ENCODE measurements at places on chromosomes 16 and 17. TPM values are rescaled to one million over a fixed set of nuclear protein-coding genes. Genes with fewer than 3 reads are reported as not detected.

DNA sequence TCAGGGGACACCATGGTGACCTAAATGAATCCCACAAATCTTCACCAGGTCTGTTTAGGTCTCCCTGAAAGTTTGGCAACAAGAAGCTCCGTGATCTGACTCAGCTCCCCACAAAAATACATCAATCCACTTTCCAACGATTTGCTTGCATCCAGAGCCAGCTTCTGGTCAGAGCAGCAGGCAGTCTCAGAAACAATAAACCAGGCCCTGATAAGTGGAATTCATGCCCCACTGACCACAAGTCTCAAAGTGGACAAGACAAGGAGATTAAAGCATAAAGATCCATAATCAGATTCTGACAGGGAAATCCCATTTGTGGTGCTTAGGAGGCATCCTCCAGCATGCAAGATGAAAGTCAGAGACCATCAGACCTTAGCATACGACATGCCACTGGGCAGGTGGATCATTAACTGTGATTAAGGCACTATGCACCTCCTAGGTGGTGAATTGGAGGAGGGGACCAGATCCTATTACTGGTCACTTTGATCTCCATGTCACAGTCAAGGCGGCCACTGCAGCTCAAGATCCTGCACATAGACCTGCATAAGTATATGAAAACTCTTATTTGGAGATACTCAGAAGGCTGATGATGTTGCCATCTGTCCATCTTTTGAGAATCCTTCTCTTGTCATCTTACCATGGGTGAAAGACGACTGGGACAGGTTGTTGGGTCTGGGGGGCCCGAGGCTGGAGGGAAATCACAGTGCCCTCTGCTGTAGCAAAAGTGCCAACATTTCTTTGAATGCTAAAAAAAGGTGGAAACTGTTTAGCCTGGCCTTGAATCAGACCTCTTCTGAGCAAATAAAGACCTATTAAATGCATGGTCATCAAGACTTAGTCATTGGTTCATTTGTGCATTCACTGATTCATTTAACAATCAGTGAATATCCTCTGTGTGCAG is 309.2 kb upstream of the CCL2 start:
- DNase-seq = no peak

DNA sequence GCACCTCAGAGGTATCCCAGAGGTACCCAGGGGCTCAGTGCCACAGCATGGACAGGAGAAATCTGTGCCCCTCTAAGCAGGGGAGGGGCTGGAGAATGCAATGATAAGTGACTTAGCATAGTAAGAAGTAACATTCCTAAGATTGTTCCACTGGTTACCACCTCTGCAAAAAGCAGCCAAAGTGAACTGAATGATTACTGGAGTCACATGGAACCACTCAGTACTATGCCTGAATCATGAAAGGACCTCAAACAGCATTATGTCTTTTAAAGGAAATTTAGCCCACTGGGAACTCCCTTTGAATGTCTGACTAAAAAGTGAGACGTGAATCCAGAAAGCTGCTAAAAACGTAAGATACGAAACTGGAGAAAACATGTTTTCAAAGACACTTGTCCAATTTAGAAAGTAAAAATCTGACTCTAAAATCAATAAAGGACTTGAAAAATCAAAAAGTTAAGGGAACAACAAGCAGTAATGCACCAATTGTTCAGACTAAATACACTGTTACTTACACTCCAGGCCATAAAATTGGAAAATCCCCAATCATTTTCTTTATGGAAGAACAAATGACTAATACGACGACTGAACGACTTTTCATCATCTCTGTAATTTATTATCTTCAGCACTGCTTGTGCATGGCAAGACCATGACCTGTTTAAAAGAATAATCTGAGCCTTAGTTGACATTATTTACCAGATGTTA is 38.6 kb downstream of the LITAFD start:
- no peak for DNase-seq

- DNase-seq = no peak
Observed at GRCh38 chr16:16945207-16945606, 525.6 kb downstream of the XYLT1 start.

- no peak for DNase-seq
Observed at GRCh38 chr17:18163547-18163946, 20.1 kb upstream of the ALKBH5 start.

DNA sequence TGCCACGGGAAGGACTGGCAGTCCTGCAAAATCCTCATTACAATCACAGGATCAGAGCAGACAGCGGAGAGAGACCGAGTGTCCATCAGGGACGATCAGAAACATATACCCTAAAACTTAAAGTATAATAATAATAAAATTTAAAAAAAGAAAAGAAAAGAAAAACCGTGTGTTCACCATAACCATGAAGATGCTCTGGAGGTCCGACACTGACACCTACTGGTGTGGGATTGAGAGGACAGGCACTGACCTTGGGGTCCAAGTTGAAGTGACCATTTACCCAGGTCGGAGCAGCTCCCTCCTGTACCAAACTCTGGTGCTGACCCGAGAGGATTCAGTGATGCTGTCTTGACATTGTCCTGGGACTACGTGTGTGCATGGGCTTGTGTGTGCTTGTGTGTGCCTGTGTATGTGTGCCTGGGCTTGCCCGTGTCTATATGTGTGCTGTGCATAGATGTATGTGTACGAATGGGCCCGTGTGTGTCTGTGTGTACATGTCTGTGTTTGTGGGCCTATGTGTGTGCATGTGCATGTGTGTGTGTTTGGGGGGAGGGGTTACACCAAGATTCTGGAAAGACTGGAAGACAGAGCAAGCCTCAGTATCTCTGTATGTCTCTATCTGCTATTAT is 10.0 kb upstream of the CD300LD start:
- DNase-seq = no peak

DNA sequence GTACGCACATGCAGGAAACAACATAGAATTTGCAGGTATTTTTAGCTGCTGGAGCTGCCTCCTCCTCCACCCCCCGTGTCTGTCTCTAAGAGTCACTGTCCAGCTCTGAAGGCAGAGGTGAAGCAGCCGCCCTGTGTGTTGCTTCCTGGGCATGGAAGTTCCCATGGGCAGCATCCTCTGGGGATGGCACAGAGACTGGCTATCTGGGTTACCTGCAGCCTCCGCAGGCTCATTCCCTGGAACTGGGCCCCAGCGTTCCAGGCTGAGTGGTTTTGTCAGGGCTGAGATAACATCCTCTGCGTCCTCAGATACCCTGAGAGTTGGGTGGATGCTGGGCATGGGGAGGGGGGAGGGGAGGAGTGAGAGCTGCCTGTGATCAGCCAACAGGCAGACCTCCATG is 41.5 kb upstream of the MRTFB start:
- DNase-seq = no peak

DNA sequence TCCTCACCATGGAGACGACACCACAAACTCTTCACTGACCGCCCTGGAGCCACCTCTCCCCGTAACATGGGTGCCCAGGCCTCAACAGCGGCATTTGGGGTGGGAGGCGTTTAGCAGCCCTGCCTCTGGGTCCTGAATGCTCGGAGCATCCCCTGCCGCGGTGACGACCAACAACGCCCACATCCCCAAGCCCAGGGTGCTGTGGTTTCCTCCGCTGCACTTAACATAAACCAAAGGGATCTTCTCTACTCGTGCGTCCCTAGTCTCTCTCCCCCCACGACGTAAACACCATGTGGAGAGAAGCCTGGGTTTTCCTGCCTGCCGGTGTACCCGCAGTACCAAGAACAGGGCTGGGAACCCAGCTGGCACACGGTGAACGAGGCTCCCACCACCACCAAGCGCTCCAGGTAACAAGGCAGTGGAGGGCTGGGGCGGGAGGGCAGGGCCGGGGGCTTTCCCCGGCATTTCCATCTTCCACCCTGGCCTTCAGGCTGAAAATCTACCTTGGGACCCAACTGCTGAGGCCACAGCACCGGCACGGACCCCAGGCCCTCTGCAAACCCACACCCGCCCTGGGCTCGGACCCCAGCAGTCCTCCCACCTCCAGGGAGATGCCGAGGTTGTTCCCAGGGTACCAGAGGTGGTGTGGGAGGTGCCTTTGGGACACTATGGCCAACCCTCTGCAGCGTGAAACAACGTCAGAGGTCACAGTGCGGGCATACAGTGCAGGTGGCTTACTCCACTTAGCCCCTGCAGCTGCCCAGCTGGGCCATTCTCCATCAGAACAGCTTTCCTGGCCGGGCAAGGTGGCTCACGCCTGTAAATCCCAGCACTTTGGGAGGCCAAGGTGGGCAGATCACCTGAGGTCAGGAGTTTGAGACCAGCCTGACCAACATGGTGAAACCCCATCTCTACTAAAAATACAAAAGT is 54.3 kb downstream of the TIMM22 start:
- DNase-seq = no peak

DNA sequence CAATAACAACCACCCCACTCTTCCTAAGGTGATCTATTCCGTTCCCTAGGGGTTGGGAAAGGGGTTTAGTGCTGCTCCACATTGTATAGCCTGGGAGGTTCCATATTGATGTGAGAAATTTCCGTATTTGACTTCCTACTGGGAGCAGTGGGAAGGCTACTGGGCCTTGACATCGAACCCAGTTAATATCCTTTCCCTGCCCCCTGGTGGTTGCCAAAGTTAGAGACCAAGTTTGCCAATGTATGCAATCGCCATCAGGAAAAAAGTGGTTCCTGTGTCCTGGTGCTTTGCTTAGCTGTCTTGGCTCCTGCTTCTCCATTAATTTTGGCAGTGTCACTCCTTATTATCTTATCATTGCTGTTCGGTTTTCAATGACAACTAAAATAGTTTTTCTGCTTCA is 914.9 kb downstream of the KCNJ2 start:
- no peak for DNase-seq

DNA sequence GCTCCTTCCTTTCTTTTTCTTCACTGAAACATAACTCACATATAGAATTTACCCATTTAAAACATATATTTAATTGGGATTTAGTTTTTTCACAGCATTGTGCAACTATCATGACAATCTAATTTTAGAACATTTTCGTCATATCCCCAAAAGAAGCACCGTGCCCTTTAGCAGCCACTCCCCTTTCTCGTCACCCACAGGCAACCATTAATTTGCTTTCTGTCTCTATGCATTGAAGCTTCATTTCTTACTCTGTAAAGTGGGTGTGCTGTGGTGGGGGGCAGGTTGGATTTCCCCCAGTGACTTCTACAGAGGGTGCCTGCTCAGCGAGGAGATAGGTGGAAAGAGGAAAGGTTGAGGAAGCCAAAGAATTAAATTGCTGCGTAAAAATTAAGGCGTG is 35.8 kb downstream of the MRC2 start:
- DNase-seq = no peak

DNA sequence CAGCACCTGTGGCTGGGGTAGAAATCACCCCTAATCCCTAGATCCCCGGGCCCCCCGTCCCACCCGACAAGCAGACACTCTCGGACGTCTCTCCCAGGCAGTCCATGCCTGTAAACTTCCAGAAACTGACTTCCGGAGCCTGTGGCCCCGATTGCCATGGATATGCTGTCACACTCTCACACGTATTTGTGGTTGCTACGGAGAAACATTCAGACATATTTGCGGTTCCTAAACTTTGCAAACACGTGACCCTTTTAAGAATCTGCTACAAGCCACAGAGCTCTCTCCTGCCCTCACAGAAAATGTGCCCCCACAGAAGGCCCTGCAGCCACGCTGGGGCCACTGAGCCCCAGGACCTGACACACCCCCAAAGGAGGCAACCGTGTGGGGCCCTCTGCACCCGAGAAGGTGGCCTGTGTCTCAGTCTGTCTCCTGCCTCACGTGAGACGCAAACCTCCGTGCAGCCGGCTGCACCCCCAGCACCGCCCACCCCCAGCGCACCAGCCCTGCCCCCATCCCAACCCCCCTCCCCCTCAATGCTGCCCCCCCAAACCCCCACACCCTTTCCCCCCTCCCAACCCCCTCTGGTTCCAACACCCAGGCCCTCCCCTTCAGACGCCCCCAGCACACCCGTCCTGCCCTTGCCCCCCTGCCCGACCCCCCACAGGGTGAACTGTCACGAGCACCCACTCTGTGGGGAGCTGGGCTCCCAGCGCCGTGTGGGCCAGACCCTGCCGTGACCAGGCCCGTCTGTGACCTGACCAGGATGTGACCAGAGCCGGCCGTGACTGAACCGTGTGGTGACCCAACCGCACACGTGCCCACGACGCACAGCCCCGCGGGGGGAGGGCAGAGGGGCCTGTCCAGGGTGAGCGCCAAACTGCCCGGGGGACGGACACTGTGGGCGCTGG is 66.3 kb upstream of the METRNL start:
- no peak for DNase-seq

DNA sequence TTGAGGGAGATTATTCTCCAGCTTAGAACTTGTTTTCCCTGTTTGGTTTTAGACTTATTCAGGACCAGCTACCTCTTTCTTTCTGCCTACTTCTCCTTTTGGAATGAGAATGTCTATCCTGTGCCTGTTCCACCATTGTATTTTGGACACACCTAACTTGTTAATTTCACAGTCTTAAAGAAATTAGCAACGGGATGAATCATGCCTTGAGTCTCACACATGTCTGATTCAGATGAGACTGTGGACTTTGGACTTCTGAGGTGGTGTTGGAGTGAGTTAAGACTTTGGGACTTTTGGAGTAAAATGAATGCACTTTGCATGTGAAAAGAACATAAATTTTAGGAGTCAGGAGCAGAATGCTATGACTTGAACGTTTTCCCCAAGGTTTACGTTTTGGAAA is 581.4 kb downstream of the CDH11 start:
- DNase-seq = no peak

DNA sequence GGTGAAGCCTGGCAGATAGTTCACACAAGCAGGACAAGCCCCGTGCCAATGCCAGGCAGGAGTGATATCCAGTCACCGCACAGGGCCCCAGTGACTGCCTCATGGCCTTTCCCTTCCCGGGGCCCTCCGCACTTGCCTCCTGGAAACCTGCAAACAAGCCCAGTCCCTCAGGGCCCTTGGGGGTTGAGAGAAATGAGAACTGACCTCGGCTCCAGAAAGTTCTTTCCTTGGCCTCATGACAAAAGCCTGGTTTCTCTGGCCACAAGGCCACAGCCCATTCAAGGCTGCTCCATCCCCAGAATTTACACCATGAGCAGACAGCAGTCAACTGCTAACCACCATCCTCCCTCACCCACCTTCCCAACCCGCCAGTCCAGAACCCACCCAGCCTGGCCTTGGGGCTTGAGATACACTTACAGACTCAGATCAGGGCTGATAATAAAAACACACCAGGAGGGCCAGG is 77.6 kb downstream of the CCDC182 start:
- DNase-seq = no peak

Gene EFCAB13
- total RNA-seq = 9.2 TPM

Gene CDH8
- 0.34 TPM for total RNA-seq

Gene B9D1
- 19.0 TPM for total RNA-seq

Gene MT4
- not detected for total RNA-seq

Gene NHERF1
- 33.6 TPM for total RNA-seq

Gene GAST
- not detected for total RNA-seq

Gene CEP131
- 26.2 TPM for total RNA-seq
